ENCODE measurements at places on chromosomes 12 and 14. TPM values are rescaled to one million over a fixed set of nuclear protein-coding genes. Genes with fewer than 3 reads are reported as not detected.

Gene TGFB3
- total RNA-seq = 24.8 TPM

DNA sequence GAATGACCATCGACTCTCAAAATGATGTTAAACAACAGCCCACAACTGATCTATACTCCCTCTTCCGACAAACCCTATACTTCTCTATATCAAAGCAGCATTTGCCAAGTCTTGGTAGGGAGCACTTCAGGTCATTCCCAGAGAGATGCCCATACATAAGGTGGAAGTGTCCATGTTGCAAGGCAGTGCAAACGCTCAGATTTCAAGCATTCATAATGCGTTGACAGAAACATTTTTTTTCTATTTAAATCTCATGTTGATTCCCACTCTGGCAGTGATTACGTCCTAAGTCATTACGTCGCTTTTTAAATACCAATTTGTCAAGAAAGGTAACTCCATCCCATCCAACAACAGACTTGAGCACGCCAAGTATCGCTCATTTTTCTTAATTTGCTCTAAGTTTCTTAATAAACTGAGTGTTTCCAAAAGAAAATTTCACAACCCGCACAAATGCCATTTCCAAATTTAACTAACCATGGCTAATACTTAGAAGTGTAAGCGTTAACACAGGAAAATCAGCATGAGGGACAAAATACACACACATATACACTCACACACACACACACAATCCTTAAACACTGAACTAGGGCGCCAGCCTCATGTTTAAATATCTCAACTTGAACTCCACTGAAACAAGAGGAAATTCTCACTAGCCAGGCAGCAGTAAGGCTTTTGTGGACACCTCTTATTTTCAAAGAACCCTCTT, 1.1 kb downstream of the GXYLT1 start:
- DNase-seq = no peak

DNA sequence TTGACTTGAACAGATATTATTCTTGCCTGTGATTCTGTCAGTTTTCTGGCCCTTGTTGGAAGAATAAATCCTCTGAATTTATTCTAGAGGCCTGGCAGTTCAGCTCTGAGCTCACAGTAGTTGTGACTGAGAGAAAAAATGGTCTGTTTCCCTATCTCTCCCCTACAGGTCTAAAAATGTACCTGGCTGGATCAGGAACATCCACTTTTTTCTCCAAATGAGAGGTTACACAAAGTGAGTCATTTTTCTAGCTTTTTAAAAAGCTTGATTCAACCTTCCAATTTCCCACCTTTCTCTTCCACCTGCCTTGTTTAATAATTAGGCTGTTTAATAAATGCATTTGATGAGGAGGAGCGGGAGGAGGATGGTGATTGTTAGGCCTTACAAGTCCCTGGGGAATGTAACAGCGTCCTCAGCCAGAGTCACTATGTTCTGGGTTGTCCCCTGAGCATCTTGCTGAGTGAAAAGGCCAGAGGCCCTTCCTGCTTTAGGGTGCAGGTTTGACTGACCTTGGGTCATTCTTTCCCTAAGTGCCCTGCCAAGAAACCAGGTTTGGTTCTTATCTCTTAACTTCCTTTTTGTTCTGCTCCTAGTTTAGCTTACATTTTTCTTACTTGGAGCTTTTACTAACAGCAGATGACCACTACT, 91.7 kb upstream of the FUT8 start:
- DNase-seq = no peak

GRCh38 chr14:57153286-57153685, 115.4 kb downstream of the EXOC5 start:
- no peak for DNase-seq

Gene PZP
- total RNA-seq = 0.15 TPM

DNA sequence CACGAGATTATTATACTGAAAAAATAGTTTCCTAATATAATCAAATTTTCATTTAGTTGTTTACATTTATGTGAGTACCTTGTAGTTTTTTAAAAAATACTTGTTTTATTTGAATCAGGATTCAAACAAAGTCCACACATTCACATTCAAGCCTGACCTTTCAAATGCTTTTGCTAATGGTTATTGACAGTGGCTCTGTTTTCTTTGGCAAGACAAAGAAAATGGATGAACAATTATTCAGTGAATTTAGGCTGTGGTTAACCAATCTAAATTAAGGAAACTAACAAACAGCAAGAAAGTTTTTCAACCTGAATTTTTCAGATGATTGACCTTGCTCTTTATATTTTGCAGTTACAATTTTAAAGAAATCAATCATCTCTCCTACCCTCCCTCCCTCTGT, 9.7 kb downstream of the SLC4A8 start:
- DNase-seq = no peak

Gene TRHDE
- total RNA-seq = 0.96 TPM

- DNase-seq = no peak
These were observed 21.2 kb downstream of the ITGA7 start for GRCh38 chr12:55686366-55687010.

DNA sequence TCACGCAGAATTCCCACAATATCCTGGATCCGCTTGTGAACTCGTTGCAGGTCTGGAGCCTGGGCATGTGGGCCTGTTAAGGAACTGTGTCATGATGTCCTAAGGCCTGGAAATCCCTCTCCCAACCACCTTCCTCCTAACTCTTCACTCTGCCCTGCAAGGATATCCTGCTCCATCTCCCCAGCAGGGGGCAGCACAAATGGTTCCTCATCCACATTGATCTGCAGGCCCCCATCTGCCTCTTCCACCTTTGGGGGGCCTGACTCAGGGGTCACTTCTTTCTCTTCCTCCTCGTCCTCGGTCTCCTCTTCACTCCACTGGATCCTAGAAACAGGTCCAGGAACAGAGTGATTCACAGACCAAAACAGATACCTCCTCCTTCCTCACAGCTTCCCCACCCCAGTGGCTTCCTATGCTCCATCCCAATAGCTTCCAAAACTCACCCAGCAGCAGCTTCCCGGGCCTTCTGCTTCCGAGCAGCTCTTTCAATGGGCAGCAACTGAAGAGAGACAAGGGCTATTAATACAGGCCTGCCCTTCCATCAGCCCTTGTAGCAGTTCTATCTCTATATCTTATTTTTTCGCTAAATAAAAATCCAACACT, 4.5 kb downstream of the NOP2 start:
- DNase-seq = no peak

DNA sequence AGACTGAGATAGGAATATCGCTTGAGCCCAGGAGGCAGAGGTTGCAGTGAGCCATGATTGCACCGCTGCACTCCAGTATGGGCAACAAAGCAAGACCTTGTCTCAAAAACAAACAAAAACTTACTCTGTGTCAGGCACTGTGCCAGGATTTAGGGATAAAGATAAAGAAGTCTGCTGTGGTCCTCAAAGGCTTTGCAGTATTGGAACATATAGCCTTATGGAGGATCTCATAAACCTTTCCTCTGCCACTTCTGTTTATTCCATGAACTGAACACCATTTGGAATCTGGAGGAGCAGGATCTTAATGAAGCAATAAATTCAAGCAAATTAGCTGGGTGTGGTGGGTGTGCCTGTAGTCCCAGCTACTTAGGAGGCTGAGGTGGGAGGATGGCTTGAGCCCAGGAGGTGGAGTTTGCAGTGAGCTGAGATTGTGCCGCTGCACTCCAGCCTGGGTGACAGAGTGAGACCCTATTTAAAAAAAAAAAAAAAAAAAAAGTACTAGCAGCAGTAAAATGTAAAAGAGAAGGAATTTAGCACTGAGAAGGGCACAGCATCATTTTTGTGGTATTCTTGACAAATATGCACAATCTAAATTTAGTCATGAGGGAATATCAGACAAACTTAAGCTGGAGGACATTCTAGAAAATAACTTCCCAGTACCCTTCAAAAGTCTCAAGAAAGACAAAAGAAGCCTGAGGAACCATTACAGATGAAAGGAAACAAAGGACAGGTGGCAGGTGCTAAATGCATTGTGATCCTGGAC, 27.1 kb downstream of the BMAL2 start:
- DNase-seq = no peak

Gene FOXM1
- total RNA-seq = 0.89 TPM

Gene SERPINA10
- total RNA-seq = not detected

- no peak for DNase-seq
These were observed 53.8 kb downstream of the VCPKMT start for GRCh38 chr14:50062438-50063085.

GRCh38 chr12:82832096-82832495, 145.4 kb downstream of the TMTC2 start:
- DNase-seq = no peak

DNA sequence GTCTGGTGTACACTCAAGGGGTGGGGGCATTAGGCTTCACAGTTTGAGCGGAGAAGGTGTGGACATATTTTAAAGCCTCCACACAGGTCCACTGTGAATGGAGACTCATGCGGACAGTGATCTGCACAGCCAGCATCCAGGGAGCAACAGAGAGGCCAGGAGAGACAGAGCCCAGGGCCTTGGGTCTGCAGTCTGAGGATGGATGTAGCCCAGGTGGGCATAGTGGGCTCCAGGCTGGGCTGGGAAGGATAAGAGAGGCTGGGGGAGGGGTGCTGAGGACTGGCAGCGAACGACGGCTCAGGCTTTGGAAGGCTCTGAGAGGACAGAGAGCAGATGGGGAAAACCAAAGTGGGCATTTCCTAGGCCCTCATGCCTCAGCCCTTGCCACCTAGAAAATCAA, 128.8 kb downstream of the PAPOLA start:
- no peak for DNase-seq

Gene RNASE7
- total RNA-seq = not detected

- DNase-seq = no peak
These were observed 186.3 kb downstream of the DACT1 start for GRCh38 chr14:58824106-58824505.

DNA sequence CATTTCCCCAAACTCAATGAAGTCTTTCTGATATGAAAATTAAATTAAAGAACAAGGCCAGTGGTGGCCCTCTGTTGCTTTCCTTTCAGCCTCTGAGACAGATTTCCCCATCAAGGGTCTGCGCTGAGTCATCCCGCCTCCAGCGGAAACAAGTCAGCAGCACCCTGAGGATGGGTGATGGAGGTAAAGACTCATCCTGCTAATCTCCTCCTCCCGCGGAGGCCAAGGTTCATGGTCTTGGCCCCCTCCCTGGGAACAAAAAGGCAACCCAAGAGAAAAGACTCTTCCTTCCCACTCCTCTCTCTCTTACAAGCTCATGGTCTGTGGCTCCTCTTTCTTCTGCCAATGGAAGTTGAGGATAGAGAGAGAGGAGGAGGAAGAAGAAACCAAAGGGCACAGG, 9.0 kb upstream of the NUMB start:
- no peak for DNase-seq

Gene SSTR1
- 1.6 TPM for total RNA-seq

All from heart right ventricle (tissue), 16 donors.